Stimulated activated CD4-positive, alpha-beta T cell treated with anti-CD3 and anti-CD28 coated beads, Interleukin-1b, Interleukin-23, amount 100 ng/mL, for 4 hours (primary cell): ENCODE measurements at places on chromosomes 12 and 14.

DNA sequence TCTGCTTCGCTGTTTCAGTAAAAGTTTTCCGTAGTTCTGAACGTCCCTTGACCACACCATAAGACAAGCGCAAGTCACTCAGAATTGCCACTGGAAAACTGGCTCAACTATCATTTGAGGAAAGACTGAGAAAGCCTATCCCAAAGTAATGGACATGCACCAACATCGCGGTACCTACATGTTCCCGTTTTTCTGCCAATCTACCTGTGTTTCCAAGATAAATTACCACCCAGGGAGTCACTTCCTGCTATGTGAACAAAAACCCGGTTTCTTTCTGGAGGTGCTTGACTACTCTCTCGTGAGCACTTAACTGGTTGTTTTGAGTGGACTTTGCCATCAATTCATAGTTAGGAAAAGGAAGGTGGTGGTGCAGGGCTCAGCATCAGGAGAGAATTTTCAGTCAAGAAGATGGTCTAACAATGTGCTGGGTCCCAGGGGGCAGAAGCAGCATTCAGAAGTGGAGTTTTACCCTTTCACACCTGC is 1.4 kb downstream of the EGLN3 start:
- no peak for DNase-seq

DNA sequence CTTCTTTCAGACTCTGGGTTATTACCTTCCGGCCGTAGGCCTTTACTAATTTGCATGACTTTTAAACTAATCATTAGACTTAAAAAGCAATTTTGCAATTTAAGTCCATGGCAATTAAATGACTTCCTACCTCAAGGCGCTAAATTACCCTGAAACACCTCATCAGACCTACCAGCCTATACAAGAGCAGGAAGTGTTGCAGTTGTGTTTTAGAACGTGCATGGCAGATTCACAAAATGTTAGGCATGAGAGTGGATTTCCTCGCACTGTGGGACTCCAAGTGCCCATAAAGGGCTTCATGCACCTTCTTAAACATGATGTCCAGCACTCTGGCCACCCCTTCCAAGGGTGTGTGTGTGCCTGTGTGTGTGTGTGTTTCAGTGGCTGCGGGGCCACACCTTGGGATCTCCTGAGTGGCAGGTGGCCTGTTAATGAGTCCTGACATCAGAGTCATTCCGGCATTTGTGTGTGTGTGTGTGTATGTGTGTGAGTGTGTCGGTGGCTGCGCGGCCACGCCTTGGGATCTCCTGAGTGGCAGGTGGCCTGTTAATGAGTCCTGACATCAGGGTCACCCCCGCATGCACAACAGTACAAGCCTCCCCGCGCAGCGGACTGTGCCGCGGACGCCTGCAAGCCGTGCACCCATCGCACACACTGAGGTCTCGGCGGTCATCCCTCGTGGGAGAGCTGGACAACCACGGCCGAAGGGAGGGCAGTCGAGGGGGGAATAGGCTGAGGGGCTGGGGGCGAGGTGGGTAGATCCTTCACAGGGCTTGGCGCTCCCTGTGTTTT is 900 bp downstream of the C2CD5 start:
- peak; percentile 17 for DNase-seq

DNA sequence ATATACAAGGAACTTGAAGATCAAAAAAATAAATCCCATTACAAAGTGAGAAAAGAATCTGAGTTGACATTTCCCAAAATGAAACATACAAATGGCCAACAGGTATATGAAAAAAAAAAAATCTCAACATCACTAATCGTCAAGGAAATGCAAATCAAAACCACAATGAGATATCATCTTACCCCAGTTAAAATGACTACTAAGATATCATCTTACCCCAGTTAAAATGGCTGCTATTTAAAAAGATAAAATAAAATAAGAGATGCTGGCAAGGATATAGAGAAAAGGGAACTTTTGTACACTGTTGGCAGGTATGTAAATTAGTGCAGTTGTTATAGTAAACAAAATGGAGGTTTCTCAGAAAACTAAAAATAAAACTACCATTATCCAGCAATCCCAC is 44.4 kb downstream of the PLEKHG7 start:
- no peak for DNase-seq

DNA sequence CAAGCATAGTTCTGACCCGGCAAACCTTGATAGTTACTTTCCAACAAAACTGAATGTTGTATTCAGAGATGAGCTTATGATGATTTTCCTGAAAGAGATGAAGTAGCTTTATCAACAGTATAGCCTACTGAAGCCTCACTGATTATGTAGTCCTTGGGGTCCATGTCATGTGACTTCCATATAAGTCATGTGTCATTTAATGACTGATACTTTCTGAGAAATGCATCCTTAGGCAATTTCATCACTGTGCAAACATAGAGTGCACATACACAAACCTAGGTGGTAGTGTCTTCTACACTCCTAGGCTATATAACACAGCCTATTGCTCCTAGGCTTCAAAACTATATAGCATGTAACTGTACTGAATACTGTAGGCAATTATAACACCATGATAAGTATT is 28.5 kb upstream of the TUBA1C start:
- no peak for DNase-seq

DNA sequence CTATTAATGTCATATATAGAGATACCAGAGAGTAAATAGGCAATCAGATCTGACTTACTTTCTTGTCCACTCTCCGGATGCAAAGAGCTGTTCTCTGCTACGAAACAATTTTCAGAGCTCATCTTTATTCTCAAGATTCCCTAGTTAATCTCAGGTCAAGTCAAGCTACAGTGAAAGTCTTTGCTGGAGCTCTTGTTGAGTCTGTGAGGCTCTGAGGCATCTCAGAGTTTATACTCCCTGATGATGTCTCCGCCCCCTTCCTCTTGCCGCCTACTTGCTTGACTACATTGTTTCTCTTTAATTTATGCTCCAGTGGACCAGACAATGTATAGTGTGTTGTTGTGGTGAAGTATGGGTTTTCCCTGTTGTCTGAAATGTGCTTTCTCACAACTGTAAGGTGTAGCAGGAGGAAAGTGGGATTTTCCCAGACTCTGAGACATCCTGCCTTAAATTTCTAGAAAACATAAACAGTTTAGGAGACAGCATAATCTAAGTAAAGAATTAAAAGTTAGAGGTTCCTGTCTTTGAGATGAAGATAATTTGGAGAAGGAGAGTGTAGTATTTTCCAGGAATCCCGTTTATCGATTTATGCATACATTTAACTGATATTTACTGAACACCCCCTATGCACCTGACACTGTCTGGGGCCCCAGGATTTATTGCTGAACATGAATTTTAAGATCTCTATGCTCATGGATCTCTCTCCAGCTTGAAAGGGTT is at the start of gene CD69:
TSS of gene CD69 (minus strand) at position 203 of the 720 bp plus-strand sequence. CDS start at position 122, 81 bp downstream.
- peak; percentile 85 for DNase-seq
